ENCODE measurements at places on chromosomes 3 and 15.

GRCh38 chr3:37777835-37778234 lies 83.8 kb upstream of the CTDSPL start:
- H3K27ac ChIP-seq: no peak overlapping the region
- no peak for DNase-seq
- no peaks in the 10 kb centered on the region for H3K36me3 ChIP-seq
- peaks cover 6% of the 10 kb centered on the region for H3K27me3 ChIP-seq
- no peaks in the 10 kb centered on the region for H3K4me1 ChIP-seq

GRCh38 chr3:134903837-134904236 lies 108.8 kb downstream of the EPHB1 start:
- no peaks in the 10 kb centered on the region for H3K36me3 ChIP-seq
- H3K27me3 ChIP-seq: peaks cover 10% of the 10 kb centered on the region
- H3K27ac ChIP-seq: no peak overlapping the region
- peaks cover 8% of the 10 kb centered on the region for H3K4me1 ChIP-seq

GRCh38 chr15:65217526-65218482 lies 6.5 kb upstream of the CILP start:
- H3K27me3 ChIP-seq: no peaks in the 10 kb centered on the region
- DNase-seq: no peak
- peaks cover 20% of the 10 kb centered on the region for H3K4me1 ChIP-seq
- H3K4me3 ChIP-seq: no peak overlapping the region

DNA sequence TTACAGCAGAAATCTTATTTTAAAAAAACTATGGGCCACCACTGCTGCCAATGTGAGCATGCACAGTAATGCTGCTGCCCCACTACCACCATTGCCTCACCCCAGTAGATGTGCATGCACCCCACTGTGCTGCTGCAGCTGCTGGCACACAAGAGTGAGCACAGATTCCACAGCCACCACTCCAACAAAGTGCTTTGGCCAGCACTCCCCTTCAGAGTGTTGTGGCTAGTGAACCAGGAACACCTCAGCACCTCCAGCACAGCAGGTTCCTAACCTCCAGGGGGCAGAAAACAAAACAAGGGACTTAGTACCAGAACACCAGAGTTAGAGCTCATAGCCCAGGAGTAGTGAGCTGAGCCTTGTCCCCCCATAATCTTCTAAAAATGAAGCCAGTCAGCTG lies 629.6 kb downstream of the PYDC2 start:
- H3K4me3 ChIP-seq: no peak overlapping the region
- H3K36me3 ChIP-seq: no peaks in the 10 kb centered on the region
- no peaks in the 10 kb centered on the region for H3K27me3 ChIP-seq
- no peak overlapping the region for H3K27ac ChIP-seq

DNA sequence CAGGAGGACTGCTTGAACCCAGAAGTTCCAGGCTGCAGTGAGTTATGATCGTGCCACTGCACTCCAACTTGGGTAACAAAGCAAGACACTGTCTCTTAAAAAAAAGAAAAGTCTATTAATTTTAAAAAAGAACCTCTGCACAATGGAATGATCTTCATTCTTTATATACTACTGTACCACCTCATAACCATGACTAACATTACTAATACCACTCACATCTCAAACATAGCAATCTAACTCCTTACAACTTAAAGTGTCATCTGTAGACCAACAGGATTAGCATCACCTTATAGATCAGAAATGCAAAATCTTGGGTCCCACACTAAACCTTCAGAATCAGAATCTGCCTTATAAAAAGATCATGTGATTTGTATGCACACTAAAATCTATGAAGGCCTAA lies 48.8 kb upstream of the MAP4 start:
- peaks cover 28% of the 10 kb centered on the region for H3K36me3 ChIP-seq
- no peak overlapping the region for H3K27ac ChIP-seq
- no peak overlapping the region for H3K4me3 ChIP-seq
- DNase-seq: no peak

GRCh38 chr3:58095603-58096138 lies 87.4 kb downstream of the FLNB start:
- no peak overlapping the region for H3K27ac ChIP-seq
- peaks cover 41% of the 10 kb centered on the region for H3K36me3 ChIP-seq
- peaks cover 6% of the 10 kb centered on the region for H3K4me1 ChIP-seq
- no peak overlapping the region for H3K4me3 ChIP-seq
- no peaks in the 10 kb centered on the region for H3K27me3 ChIP-seq

DNA sequence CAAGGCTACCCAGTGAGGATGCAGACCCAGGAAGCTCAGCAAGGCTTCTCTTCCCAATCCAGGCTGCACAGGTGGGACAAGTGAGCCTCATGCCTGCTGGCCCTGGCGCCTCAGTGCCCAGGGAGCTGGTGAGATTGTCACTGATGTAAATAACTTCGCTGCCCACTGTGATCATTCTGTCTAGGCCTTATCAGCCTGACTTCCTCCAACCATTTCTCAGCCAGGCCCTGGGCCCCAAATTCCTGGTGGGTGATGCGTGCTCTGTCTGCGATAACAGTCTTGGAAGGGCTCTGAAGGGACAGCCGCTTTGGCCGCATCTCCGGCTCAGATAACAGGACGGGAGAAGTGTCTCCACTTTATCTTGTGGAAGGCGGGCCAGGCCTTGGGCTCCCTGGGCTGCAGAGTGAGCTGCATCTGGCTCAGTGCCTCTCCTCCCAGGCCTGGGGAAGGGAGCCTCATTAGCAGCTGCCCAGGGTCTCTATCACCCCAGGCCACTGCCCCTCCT lies 2.2 kb upstream of the FBLN2 start:
- no peak for DNase-seq
- no peak overlapping the region for H3K27ac ChIP-seq
- H3K27me3 ChIP-seq: peaks cover 72% of the 10 kb centered on the region
- H3K4me1 ChIP-seq: peaks cover 28% of the 10 kb centered on the region
- no peaks in the 10 kb centered on the region for H3K36me3 ChIP-seq

DNA sequence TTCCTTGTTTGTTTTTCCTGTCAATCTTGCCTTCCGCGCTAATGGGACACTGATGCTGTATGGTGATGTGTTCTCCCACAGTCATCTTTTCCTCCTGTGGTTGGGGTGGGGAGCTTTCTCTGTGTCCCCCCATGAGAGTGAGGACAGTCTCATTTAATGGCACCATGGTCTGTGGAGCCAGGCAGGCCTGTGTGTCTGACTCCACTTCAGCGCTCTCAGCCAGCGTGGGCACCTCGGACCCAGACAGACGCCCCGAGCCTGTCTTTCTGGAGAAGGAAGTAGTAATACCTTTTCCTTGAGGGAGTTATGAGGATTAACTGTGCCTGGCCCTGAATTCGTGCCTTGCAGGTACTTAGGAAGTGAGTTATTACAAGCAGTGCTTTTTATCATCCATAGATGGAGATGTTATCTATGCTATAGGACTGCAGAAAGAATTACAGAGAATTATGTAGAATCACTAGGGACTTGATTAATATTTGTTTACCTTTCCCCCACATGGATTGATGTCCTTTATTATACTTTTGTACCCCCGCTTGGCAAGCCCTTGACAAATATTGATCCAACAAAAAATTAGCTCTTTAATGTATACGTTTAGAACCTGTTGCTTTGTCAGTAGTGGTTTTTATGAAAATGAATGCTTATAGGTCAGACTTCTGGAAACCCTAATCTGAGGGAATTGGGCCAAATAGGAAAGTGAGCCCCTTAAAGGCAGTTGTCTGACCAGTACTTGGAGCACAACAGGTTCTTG lies 152.4 kb downstream of the PGPEP1L start:
- H3K36me3 ChIP-seq: peaks cover 6% of the 10 kb centered on the region
- H3K27me3 ChIP-seq: no peaks in the 10 kb centered on the region
- H3K27ac ChIP-seq: peak overlapping the region; percentile 75
- peaks cover 73% of the 10 kb centered on the region for H3K4me1 ChIP-seq

Measured in activated T-cell treated with anti-CD3 and anti-CD28 coated beads, Interleukin-2, amount 50 U/mL, for 24 hours (primary cell).